ENCODE measurements at places on chromosomes 7 and 10. TPM values are rescaled to one million over a fixed set of nuclear protein-coding genes. Genes with fewer than 3 reads are reported as not detected.

DNA sequence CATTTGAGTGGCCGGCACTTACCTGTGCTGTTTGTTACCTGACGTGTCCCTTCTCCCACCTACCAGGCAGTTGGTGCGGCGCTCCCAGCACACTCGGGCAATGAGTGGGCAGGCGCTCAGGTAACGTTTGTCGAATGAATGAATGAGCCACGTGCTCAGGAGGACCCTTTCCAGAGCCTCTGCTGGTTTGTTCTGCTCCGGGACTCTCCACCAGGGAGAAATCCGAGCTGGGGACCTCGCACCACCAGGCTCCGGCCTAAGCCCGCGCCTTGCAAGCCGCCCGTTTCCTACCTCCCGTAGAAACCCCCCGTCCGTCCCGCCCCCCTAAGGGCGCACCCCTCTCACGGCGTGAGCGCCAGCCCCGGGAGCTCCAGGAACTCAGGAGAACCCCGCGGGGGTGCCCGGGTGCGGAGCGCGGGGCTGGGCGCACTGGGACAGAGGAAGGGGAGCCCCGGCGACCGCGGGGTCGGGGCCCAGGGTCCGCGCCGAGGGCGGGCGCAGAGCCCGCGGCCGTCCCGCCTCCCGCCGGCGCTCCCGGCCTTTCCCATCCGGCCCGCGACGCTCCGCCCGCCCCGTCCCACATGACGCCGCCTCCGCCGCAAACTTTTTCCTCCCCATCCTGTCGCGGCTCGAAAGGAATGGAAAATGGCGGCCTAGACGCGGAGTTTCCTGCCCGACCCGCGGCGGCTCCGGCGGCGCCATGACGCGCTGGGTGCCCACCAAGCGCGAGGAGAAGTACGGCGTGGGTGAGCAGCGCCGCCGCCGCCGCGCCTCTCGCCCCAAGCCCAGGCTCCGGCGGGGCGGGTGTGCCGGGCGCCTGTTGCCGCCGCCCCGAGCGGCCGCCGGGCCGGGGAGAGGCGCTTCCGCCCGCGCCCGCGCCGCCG is at the start of gene DOCK1:
Gene DOCK1, plus strand, starts transcription at position 611 of the 884 bp plus-strand sequence. Its CDS starts 90 bp downstream, at position 701.
- peak; percentile 86 for DNase-seq

DNA sequence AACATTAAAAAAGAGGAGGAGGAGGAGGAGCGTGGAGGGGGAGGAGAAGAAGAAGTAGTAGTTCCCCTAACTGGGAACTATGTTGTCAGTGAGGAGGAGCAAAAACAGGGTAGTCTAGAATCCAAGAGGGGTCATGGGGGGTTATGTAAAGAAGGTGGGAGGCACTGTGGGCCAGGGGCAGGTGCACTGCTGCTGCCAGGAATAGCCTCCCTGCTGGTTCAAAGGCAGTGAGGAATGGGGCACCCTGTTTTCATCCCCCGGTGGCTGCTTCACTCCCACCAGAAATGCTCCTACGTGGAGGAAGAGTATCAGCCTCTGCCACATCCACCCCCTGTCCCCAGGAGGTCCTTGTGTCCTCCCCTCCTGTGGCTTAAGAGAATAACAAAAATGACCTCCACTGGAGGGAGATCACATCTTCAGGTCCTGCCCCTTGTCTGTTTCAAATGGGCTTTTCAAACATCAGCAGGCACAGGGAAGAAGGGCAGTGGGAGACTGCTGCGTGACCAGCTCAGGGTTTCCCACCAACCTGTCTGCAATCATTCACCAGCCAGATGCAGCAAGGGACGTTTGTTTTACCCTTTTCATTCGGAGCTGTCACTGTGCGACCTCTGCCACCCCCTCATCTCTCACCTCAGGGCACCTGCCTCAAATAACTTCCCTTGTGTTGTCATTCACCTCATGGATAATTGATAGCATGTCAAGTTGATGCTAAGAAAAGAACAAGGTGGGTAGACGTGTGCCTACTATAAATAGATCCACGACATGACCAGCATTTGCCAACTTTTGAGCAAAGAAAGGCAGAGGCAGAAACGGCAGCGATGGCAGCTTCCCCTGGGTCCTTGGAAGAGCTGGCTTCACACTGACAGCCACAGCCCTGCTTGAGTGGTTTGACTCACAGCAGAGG is 92.6 kb downstream of the DGKI start:
- DNase-seq: no peak

DNA sequence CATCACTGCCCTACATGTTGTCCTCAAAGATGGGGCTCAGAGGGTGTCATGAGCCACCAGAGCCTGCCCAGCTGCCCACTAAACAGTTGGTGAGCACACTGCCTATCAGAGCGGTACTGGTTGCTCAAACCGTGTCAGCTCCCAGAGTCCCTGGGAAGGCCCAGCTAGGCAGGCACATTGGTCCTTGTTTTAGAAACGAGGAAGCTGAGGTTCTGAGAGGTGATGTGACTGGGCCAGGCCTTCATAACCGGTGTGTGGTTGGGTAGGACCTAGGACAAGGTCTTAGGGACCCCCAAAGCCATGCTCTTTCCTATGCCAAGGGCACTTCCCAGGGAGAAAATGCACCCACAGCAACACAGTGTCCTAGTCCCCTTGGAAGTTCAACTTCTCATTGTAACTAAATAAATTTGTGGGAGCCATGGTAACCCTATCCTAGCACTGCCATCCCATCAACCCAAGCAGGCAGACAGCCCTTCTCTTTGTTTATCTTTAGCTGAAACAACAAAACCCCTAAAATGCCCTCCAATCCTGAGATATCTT is 174.7 kb upstream of the PDE1C start:
- no peak for DNase-seq

- peak; percentile 60 for DNase-seq
Measured at GRCh38 chr10:69792341-69792740, 9.4 kb upstream of the COL13A1 start.

DNA sequence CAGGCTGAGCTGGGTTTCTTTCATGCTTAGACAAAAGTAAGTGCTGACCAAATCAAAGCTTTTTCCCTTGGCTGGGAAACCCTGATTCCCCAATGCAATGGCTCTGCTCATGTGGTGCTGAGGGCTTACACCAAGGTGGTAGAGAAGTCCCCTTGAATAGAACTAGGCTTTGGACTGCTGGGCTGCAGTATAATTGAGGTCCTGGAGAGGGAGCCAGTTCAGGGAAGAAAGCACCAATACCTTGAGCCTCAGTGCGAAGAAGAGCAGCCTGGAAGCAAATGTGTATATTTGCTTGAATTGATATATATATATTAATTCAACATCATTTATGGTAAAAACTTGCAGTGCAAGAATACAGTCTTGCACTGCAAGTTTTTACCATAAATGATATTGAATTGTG is 391.1 kb downstream of the RPS24 start:
- DNase-seq: no peak

DNA sequence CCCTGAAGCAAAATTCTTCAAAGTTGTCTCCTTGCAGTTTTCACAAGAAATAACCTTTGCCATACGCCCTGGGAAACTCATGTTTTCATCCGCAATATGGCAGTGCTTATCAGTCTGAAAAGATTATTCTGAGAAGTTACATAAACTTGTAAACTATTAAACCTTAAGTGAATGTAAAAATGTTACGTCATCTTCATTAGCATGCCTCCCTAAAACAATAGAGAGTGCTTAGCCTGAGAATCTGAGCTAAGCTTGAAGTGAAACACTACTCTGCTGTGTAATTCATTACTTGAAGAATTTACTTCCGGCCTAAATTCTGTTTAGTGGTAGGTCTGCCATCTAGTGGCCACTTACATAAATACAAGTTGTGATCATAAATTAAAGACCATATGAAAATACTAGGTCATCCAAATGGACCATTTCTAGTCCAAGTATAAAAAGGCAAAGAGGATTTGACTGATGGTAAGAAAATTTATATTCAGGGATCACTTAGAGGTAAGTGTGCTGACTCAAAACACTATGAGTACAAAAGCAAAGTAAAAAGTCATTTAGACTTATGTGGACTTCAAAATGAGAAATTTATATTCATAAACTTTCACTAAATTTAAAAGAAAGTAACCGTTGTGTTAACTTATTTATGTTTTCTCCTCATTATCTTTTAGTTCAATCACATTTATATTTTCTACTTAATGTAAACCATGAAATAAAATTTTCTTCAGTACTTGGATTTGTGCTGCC is 745.1 kb upstream of the LRRTM3 start:
- no peak for DNase-seq

DNA sequence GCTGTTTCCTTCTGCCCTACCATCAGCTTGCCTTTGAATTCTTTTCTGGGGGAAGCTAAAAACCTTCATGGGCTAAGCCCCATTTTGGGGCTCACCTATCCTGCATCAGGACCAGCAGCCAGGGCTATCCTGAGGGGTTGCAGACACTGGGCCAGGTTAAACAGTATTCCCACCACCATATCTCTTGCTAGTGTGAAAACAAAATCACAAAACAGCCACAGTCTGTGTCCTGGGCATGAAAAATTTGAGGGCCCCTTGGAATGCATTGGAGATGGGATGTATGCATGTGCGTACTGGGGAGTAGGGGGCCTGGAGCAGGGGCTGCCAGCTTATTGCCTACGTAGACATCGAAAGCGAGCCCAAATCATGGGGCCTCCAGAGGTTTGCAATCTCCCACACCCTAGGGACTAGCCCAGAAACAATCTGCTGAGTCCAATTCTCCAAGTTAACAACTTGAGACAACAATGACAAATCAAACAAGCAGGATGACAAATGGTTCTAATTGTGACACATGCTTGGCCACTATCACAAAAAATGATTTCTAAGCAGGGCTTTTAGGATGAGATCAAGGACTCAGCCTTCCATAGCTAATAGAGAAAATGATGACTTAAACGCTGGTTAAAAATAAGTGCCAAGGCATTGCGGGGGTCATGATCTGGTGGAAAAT is 557.1 kb downstream of the KCNMA1 start:
- no peak for DNase-seq

- DNase-seq: no peak
Measured at GRCh38 chr7:142784716-142785115, 13.9 kb downstream of the PRSS2 start.

DNA sequence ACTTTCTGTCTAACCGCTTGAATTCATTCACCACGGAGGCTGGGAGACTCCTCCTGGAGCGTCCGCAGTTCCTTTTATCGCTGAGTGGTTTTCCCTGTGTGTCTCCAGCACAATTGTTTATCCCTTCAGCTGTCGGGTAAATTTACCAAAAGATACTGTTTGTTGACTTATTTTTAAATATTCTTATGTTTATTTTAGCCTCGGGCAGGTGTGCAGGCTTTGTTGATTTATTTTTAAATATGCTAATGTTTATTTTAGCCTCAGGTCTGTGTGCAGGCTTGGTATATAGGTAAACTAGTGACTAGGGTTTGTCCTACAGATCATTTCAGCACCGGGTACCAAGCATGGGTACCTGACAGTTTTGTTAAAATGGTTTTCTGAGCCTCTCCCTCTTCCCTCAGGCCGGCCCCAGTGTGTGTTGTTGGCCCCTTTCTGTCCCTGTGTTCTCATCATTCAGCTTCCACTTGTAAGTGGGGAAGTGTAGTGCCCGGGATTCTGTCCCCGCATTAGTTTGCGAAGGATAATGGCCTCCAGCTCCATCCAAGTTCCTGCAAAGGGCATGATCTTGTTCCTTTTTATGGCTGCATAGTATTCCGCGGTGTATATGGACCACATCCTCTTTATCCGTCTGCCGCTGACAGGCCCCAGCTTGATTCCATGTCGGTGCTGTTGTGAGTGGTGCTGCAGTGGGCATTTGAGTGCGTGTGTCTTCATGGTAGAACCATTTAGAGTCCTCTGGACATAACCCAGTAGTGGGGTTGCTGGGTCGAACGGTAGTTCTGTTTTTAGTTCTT is 5.3 kb downstream of the GET4 start:
- DNase-seq: peak; percentile 27

DNA sequence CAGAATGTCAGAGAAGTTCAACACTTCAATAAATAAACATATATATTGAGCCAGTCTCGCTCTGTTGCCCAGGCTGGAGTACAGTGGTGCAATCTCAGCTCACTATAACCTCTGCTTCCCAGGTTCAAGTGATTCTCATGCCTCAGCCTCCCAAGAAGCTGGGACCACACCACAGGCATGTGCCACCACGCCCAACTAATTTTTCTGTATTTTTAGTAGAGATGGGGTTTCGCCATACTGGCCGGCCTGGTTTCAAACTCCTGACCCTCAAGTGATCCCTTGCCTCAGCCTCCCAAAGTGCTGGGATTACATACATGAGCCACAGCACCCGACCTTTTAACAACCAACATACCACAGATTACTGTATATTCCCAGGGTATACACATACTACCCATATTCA is 134.2 kb downstream of the JMJD1C start:
- DNase-seq: no peak

GRCh38 chr7:2628130-2628482 is 3.7 kb upstream of the TTYH3 start:
- no peak for DNase-seq

GRCh38 chr10:6464862-6465430 is 115.1 kb downstream of the PRKCQ start:
- no peak for DNase-seq

DNA sequence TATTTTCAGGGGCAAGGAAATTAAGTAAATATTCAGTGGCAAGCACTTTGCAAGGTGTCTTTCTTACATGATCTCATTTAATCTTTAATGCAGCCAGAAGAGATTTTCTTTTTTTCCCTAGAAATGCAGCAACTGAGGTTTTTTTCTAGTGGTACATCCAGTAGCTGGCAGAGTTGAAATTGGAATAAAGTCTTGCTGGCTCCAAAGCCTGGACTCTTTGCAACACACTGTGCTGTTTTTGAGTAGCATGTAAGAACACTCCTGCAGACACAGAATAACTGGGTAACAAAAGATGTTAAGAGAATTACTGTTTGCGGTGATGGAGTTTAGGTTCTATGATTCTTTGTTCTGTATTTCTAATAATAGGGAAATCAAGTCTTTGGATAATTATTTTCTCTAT is 123.6 kb downstream of the PON1 start:
- no peak for DNase-seq

GRCh38 chr7:98626460-98627412 is 9.7 kb downstream of the NPTX2 start:
- DNase-seq: no peak

GRCh38 chr7:25823571-25823970 is 328.4 kb upstream of the NFE2L3 start:
- no peak for DNase-seq

COL17A1 gene
- not detected for total RNA-seq

PFKFB3 gene
- 41.6 TPM for total RNA-seq

SLC25A13 gene
- 26.6 TPM for total RNA-seq

EBF3 gene
- total RNA-seq: not detected

SPDYE2 gene
- not detected for total RNA-seq

KNDC1 gene
- total RNA-seq: 0.72 TPM

LRRD1 gene
- not detected for total RNA-seq

LGI1 gene
- total RNA-seq: 0.27 TPM

CALHM1 gene
- total RNA-seq: not detected

ADAM8 gene
- total RNA-seq: 2.3 TPM

NEUROG3 gene
- total RNA-seq: not detected

TMEM26 gene
- 1.9 TPM for total RNA-seq

ASZ1 gene
- not detected for total RNA-seq
